Brain pericyte (primary cell): ENCODE measurements at places on chromosomes 12 and 14.
A peak's percentile ranks its signal among the peaks of the same experiment; 100 is the strongest.

GRCh38 chr12:24778486-24779304 lies 170.2 kb downstream of the BCAT1 start:
- DNase-seq, result no peak

GRCh38 chr14:67987606-67988005 lies 168.0 kb downstream of the RAD51B start:
- peak; percentile 75 for DNase-seq

DNA sequence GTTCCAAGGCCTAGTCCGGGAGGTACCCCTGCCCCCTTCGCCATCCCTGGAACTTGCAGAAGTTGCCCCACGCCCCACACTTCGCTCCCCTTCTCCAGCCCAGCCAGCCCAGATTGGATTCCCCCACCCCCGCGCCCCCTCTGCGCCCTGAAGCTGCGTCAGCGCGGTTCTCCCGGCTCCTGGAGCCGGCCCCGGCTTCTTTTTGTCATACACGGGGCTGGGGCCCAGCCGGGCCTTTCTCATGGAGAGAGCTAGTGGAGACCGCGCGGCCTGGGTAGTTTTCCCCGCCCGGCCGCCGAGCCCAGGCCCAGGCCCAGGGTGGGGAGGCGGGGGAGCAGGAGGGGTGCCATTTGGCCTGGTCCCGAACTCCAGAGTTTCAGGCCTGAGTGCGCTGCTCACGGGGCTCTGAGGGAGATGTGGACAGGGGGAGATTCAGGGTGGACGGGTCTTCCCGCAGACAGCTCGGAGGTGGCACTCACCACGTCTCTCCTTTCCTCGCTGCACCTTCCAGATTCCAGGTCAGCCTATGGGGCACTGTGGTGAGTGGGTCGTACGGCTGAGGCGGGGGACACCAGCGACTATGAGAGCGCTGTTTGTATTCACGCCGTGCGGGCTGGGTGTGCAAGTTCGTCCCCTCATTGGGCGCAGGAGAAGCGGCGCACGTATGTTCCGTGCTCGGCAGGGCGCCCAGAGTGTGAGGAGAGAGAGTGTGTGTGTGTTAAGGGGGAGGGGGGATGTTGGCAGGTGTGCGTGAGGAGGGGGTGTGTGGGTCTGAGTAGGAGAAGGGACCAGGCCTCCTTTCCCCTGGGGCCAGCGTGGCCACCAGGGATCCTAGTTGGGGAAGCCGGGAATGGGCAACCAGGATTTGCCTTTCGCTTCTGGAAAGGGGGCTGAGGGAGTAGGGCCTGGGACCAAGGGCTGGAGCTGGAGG lies 785 bp upstream of the LHX5 start:
- no peak for DNase-seq

- no peak for DNase-seq
Measured at GRCh38 chr14:71621276-71621675, 311.0 kb upstream of the RGS6 start.

- no peak for DNase-seq
Measured at GRCh38 chr12:109084425-109084824, 8.8 kb downstream of the ALKBH2 start.

- no peak for DNase-seq
Measured at GRCh38 chr12:64269161-64269560, 47.1 kb upstream of the KICS2 start.

- no peak for DNase-seq
Measured at GRCh38 chr14:103697206-103697602, 18.0 kb downstream of the XRCC3 start.

GRCh38 chr14:61965030-61965745 lies 203.0 kb downstream of the SNAPC1 start:
- DNase-seq, result no peak

GRCh38 chr14:84087986-84088531 lies 1441.9 kb upstream of the FLRT2 start:
- DNase-seq, result peak; percentile 91

- no peak for DNase-seq
Measured at GRCh38 chr12:112635036-112635435, 156.5 kb upstream of the RPH3A start.

DNA sequence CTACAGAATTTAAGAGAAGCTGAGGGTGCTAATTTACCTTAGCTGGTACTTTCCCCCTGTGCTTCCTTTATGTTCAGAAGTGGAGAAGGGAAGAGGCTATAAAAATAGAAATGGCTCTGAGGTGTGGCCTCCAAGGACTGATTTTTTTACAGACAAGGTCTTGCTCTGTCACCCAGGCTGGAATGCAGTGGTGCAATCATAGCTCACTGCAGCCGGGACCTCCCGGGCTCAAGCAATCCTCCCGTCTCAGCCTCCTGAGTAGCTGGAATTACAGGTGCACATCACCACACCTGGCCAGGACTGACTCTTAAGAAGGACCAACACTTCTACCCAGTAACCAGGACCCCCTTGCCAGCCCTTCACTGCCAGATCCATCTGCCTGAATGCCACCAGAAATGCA lies 23.9 kb upstream of the NAP1L1 start:
- DNase-seq, result no peak

- no peak for DNase-seq
Measured at GRCh38 chr12:72432037-72432604, 160.0 kb downstream of the TRHDE start.

GRCh38 chr12:32736445-32736844 lies 19.3 kb downstream of the YARS2 start:
- DNase-seq, result no peak

GRCh38 chr14:96911499-96912149 lies 114.4 kb downstream of the VRK1 start:
- DNase-seq, result no peak

DNA sequence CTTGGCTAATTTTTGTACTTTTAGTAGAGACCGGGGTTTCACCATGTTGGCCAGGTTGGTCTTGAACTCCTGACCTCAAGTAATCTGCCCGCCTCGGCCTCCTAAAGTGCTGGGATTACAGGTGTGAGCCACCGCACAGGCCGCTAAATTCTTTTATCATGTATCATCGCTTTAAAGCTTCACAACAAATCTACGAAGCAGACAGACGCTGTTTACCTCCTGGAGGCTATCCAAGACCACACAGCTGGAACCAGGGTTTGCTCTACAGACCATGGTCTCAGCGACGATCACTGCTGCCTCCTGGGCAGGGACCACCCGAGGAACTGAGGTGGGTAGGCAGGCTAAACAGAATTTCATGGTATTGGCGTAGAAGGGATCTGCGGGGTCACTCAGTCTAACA lies 27.2 kb downstream of the KRT80 start:
- DNase-seq, result no peak

DNA sequence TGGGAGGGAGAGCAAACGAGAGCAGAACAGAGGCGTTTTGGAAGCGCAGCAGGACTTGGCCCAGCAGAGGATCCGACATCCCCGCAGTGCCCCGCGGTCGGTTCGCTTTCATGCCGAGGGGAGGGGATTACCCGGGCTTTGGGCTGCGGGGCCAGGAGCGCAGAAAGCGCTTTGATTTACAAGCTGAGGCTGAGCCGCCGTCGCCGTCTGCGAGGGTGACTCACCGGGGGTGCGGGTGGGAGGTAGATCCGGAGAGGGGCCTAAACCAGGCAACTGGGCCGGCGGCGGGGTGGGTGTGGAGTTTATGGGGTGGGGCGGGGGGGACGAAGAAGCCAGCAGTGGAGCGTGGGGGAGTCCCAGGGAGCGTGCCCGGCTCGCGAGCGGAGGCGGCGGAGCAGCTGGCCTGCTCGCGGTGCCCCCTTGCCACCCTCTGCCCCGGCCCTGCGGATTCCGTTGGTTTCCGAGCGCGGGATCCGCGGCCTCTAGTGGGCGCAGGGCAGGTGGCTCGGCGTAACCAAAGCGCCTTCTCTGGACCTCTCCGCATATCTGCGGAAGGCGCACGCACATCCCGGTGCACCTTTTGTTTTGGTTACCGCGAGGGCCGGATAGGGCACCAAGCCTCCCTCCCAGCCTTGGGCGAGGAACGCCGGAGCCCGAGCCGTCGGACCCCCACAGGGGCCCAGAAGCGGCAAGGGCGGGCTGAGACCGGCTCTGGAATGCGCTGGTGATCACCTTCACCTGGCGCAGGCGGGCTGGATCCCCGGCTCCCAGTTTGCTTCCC lies 2.6 kb downstream of the SIX4 start:
- no peak for DNase-seq

DNA sequence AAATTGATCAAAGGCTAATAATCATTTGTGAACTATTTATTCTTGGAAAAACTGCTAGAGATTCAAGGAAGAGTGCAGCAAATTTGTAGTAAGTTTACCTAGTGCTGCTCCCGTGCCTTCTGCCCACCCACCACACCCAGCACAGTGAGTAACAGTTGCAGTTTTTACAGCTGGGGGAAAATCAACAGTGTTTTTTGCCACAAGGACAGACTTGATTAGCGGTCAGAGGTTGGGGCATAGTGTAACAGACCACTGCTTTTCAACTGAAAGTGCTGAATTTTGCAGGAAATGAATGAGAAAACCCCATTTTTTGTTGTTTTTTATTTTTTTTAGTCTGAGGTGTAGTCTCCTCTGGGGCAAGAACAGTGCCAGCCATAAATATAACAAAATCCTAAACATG lies 7.5 kb upstream of the KLRK1 start:
- DNase-seq, result no peak

DNA sequence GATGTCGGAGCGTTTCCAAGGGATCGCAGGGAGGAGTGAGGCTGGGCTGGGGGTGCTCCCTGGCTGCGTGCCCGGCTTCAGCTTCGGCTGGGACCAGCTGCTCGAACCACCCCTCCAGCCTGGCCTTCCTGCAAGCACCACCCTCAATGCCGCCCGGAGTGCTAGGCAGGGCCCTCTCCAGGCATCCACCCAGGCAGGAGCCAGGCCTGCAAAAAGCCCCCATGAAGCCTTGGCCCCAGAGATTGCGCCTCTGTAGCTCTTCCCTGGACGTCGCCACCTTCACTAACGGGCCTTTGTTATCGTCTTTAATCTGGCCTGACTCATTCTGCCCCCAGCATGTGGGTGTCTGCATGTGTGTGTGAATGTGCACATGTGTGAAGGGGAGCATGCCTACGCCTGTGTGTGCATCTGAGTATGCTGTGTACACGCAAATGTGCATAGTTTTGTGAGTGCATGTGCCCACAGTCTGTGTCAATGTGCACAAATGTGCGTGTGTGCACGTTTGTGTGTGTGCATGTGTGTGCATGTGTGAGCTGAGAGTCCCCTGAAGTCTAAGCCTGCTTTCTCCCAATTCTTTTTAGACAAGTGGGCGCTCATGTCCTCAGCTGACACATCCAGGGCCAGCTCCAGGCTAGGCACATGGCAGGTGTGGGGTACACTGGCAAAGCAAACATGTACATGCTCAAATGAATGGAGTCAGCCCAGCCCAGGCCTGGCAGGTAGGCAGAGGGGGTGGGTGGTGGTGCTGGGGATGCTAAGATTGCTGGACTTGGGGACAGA lies 195.4 kb upstream of the C14orf180 start:
- no peak for DNase-seq

- DNase-seq, result peak; percentile 17
Measured at GRCh38 chr14:71372411-71372838, 465.2 kb downstream of the PCNX1 start.

DNA sequence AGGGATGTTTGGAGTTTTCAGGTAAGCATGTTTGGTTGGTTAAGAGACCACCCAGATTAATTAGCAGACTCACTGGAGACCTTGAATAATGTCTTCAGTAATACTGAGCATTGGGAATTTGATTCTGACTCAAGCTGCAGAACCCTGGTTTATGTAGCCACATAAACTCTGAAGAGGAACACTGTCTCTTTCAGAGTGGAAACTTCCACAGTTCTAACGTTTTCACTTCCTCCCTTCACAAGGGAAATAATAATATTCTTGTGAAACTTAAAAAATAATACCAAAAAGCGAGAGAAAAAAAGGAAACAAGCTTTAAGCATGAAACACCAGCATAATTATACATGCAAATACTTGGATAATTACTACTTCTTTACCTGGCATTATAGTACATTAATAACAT lies 40.0 kb upstream of the ST8SIA1 start:
- no peak for DNase-seq

DNA sequence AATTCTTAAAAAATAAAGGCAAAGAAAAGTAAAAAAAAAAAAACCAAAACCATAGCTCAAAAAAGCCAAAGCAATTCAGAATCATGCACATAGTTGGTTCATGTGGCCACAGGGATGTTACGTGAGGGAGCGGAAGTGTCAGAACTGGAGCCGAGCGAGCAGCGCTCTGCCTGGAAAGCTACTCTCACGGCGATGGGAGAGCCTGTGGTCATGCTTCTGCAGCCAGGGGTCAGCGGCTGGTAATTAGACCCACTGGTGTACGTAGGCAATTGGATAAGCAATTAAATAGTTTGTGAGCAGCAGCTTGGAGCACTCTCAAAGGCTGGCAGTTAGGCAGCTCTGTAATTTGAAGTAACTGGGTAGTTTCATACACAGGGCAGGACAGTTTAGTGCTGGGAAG lies 58.1 kb downstream of the TRHDE start:
- no peak for DNase-seq

DNA sequence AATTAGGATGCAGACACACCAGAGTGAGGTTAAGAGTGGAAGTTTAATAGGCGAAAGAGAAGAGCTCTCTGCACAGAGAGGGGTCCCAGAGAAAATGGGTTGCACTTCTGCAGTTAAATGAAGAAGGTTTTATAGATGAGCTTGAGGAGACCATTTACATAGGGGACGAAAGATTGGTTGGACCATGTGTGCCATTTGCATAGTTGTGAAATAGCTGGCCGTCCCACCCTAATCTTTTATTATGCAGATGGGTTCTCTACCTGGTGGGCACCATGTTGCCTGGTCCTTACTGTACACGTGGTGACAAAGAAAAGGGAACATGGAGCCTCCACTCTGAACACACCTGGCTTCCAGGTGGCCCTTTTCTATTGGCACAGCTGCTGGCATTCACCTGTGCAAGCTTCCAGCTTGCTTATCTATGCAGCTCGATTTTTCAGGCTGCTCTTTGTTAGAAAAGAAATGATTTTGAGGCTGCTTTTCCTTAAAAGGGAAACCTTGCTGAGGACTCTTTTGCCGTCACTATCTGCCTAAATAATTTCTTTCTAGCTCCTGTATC lies 67.1 kb upstream of the SRSF5 start:
- DNase-seq, result no peak

DNA sequence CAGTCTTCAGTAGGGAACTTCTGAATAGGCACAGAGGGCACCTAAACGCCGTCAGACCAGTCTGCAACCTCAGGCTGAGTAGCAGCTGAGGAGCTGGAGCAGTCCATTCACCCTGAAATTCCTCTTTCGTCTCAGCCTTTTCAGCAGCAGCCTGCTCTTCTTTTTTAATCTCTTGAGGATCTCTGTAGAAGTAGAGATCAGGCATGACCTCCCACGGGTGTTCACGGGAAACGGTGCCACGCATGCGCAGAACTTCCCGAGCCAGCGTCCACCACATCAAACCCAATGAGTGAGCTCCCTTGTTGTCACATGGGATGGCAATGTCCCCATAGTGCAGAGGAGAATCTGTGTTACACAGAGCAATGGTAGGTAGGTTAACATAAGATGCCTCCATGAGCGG lies 11.1 kb upstream of the MARK3 start:
- DNase-seq, result no peak

- DNase-seq, result peak; percentile 43
Measured at GRCh38 chr12:57127726-57128518, at the start of gene LRP1. TSS of gene LRP1 (plus strand) at chr12:57128483. CDS start at chr12:57128965, 482 bp downstream.
